Tibial nerve (tissue), 4 donors: ENCODE measurements at places on chromosomes 7 and 10. TPM values are rescaled to one million over a fixed set of nuclear protein-coding genes. Genes with fewer than 3 reads are reported as not detected.

DNA sequence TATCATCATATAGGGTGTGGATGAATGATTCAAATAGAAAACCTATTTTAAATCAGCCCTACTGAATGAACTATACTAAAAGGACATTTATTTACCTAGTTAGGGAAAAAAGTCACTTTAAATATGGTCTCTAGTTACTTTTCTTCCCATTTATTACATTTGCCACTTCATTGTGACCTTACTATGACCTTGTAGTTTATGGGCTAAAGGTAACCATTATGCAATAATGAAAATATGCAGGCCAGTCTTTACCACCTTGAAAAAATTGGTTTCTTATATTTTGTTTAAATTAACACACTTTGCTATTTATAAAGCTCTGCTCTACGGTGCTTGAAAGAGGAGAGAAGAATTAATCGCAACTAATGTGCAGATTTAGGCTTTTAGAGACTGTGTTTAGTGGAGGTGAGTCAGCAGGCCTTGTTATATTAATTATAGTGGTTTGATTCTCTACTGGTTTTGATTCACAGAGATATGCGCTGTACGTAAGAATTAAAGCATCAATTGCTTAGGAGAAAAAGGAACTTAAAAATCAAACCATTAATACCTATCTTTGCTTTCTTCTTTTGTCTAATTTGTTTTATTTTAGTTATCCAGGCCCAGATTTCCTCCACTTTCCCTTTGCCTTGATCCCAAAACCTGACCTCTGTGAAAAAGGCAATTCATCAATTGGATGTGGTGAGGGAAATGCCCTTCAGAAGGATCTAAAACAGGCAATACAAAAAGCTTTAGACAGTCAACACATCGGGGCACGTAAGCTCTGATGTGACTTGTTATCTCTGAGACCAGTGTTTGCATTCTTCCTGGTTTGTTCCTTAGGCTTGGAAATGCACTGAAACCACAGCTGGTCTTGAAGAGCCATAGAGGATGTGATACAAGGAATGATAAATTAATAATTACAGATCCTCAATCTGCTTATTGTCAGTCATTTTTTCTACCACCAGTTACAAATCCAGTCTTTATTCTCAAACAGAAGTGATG, 141.2 kb upstream of the HDAC9 start:
- no peaks in the 10 kb centered on the region for H3K27me3 ChIP-seq
- no peak for DNase-seq
- no peak overlapping the region for H3K27ac ChIP-seq
- no peak overlapping the region for H3K4me3 ChIP-seq
- peaks cover 8% of the 10 kb centered on the region for H3K4me1 ChIP-seq

The LSM8 gene
- total RNA-seq: 18.6 TPM

DNA sequence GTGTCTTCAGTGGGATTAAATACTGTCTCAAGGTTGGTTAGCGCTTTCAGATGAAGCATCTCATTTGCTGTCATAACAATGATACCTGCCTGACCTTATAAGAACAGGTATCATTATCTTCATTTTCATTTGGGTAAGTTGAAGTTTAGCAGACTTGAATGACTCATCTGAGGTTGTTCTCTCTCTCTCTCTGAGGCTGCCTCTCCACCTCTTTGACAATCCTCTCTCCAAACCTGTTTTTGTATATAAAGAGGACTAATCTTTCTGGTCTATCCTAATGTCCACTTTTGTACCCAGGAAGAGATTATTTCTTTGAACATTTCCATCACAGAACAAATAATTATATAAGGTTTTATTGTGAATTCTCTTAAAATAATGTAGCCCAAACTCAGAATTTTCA, 291.4 kb downstream of the KLF6 start:
- H3K4me3 ChIP-seq: no peak overlapping the region
- no peaks in the 10 kb centered on the region for H3K27me3 ChIP-seq
- no peaks in the 10 kb centered on the region for H3K36me3 ChIP-seq
- no peak for DNase-seq
- no peaks in the 10 kb centered on the region for H3K4me1 ChIP-seq
- peak overlapping the region; percentile 76 for H3K27ac ChIP-seq

The PGAM2 gene
- not detected for total RNA-seq

GRCh38 chr7:137838706-137839315, 8.0 kb downstream of the DGKI start:
- H3K36me3 ChIP-seq: no peaks in the 10 kb centered on the region
- H3K4me3 ChIP-seq: no peak overlapping the region
- no peaks in the 10 kb centered on the region for H3K27me3 ChIP-seq
- H3K4me1 ChIP-seq: no peaks in the 10 kb centered on the region
- DNase-seq: no peak

The SLC26A3 gene
- not detected for total RNA-seq

The HOXA13 gene
- 0.63 TPM for total RNA-seq

DNA sequence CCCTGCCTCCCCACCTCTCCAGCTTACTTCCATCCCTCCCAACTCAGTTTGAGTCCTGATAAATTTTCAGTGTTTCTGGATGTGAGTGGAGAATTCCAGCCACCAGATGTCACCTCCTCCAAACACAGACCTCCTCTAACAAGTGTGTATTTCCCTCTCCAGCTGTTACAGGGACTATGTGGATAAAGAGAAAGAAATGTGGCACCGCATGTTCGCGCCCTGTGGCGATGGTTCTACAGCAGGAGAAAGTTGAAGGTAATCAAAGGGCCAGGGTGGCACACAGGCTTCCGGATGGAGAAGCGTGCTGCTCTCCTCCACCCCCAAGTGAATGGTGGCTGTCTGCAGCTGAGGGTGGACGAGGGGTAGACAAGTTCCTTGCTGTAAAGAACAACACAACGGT, 14.7 kb downstream of the FKBP6 start:
- H3K27ac ChIP-seq: no peak overlapping the region
- DNase-seq: no peak
- H3K4me3 ChIP-seq: peak overlapping the region; percentile 19
